GM23248 (cell line): ENCODE measurements at places on chromosomes 16 and 17. TPM values are rescaled to one million over a fixed set of nuclear protein-coding genes. Genes with fewer than 3 reads are reported as not detected.

POLR3E gene
- 20.8 and 27.1 TPM in 2 replicates for total RNA-seq

RHBDL1 gene
- 0.89 and 2.1 TPM in 2 replicates for total RNA-seq

DNA sequence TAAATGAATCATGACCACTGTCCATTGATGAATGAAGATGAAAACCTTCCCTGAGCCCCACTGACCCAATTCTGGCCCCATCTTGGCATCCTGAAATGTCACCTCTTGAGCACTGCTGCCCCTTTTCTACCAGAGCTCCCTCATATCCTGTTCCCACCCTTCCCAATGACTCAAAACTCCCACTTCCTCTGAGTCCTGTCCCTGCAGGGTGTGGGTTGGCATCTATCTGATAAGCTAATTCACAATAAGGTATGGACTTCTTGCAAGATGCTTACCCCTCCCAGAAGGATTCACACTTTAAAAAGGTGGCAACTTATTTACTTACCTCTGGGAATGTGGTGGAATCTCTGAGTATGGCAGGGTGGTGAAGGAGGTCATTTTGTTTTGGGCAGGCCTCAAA lies 13.3 kb upstream of the CSNK2A2 start:
- DNase-seq, result no peak

CCL4 gene
- not detected in 2 replicates for total RNA-seq

EXOC3L1 gene
- total RNA-seq, result not detected in 2 replicates

ZG16B gene
- not detected in 2 replicates for total RNA-seq

GRCh38 chr17:17055286-17056155 lies 13.3 kb downstream of the MPRIP start:
- peak; percentile 68 for DNase-seq

DNA sequence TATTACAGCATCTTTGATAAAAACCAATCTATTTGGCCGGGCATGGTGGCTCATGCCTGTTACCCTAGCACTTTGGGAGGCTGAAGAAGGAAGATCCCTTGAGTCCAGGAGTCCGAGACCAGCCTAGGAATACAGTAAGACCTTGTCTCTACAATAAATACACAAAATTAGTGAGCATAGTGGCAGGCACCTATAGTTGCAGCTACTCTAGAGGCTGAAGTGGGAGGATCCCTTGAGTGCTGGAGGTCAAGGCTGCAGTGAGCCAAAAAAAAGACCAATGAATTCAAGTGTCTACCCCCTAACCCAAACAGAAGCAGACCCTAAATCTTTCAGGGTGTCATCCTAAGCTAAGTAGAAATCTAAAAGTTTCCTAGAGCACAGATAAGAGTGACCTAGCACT lies 7.3 kb upstream of the MEIOC start:
- no peak for DNase-seq

DNA sequence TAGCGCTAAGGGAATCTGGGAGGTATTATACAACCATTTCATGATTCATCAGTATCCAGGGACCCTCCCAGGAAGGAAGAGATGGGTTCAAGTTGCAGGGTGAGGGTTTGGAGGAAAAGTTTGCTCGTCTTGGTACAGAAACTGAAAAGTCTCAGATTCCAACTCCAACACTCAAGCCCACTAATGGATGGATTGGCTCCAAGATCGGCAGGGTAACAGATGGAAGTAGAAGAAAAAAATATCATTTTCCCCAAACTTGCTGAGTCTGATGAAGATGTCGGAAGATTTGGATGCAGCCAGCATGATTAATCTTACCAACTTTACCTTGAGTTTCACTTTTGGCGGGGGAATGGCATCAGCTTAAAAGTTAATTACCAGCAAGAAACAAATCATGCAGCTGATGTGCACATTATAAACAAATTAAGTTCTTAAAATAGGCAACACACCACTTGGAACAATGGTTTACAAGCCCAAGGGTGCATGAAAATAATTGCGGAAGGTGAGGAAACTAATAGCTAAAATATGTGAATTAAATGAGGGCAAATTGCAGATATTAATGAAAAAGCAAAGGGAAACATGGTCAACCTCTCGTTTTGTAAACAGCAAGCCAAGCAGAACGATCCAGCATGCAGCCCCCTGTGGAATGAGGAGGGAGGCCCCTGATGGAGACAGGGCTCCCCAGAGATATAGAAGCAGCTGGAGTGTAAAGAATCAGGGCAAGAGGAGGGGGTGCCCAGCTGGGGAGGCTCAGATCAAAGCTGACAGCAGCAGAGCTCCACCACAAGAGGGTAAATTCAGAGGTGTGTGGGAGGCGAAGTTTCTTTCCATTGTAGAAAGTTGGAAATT lies 44.1 kb upstream of the GRIN2A start:
- no peak for DNase-seq

DNA sequence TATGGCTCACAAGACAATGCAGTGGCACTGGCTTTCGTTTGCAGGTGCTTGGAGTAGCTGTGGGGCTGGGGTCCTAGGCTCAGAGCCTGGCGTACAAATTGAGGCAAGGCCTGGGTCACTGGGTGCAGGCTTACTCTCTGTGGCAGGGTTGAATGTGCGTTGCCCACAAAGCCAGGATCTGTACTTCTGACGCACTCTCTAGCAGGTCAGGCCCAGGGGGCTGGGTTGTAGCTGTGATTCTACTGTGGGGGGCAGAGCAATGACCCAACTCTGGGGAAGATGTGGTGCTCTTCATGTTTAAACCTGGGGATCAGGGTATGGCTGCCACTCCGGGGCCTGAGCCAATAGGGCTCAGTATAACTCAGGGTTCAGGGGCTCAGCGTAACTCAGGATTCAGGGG lies 6.4 kb upstream of the PRSS21 start:
- DNase-seq, result no peak

- peak; percentile 99 for DNase-seq
These were observed 336.4 kb downstream of the SEC14L1 start for GRCh38 chr17:77476931-77477805.

CSHL1 gene
- total RNA-seq, result not detected in 2 replicates

- DNase-seq, result no peak
These were observed 6.1 kb upstream of the G6PC1 start for GRCh38 chr17:42894283-42895184.

DNA sequence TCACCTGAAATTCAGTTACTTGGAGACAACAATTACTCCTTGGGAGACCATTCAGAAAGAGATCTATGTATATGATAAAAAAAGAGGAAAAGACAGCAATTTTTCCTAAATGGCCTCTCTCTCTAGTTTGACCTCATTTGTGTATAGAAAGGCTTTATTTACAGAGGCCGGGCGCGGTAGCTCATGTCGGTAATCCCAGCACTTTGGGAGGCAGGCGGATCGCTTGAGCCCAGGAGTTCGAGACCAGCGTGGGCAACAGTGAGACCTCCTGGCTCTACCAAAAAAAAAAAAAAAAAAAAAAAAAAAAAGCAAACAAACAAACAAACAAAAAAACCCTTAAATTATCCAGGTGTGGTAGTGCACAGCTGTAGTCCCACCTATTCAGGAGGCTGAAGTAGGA lies 20.7 kb downstream of the GRB2 start:
- DNase-seq, result no peak

PRSS22 gene
- not detected in 2 replicates for total RNA-seq

DNA sequence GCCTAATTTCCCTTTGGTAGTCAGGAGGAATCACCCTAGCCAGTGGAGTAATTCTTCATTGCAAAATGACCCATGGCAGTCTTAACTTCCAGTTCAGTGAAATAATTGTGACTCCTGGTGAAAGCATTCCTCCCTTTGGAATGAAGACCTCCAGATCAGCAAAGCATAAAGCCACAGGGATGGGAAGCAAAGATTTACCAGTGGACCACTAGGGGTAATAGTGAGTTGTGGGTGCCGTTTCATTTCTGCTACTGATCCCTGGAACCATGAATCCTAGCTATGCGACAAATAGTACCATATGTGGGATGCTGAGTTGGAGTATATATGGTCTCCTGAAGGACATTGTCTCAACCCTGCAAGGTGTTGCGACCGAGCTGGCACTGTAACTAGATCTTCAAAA lies 13.7 kb downstream of the DYNLL2 start:
- no peak for DNase-seq

LPO gene
- not detected in 2 replicates for total RNA-seq

- no peak for DNase-seq
These were observed 95.9 kb downstream of the KPNA2 start for GRCh38 chr17:68131456-68131855.

GRCh38 chr16:15482068-15482747 lies 47.8 kb downstream of the BMERB1 start:
- peak; percentile 98 for DNase-seq

DNA sequence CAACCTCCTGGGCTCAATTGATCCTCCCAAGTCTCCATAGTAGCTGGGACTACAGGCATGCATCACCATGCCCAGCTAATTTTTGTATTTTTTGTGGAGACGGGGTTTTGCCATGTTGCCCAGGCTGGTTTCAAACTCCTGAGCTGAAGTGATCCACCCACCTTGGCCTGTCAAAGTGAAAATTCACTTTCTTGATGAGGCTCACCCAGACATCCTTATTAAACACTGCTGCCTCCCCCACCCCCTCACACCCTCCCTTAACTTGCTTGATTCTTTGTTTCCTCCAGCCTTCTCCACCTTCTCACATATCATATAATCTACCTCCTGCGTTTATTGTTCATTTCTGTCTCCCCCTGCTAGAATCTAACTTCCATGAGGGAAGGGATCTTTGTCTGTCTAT lies 46.0 kb upstream of the TEX2 start:
- no peak for DNase-seq

HES7 gene
- not detected in 2 replicates for total RNA-seq

GRCh38 chr16:86671486-86672178 lies 93.3 kb downstream of the FOXL1 start:
- no peak for DNase-seq

PEMT gene
- 53.0 and 62.0 TPM in 2 replicates for total RNA-seq

WFDC1 gene
- total RNA-seq, result 0.13 and 0.76 TPM in 2 replicates

DNA sequence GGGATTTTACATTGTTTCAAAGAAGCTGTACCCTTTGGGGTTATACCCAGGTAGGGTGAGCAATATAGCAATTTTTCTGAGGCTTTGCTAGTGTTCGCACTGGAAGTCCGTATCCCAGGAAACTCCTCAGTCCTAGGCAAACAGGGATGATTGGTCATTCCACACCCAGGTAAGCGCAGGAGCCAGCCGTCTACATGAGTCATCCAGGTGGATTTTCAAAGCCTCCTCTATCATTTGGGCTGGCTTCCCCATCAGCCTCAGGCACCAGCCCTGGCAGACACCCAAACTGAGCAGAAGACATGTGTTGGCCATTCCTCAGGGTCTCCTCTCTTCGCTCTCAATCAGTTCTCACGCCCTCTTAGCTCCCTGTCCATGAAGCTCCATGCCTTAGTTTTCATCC lies 135.6 kb downstream of the AIPL1 start:
- no peak for DNase-seq

DNA sequence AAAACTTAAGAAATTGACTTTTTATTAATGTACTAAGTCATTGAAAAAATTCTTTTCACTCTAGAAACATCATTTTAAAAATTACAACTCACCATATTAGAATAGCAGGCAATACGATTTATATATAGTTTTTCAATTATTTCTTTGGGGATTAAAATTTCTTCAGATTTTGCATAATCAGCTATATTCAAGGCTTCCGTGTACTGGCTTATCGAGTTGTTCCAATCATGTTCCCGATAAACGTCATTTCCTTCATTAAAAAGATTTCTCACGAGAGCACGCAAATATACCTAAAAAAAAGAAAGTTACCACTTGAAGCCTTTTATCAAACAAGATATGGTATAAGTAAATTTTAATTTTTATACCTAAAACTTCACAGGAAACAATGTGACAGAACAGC lies 18.0 kb downstream of the ZC3H7A start:
- no peak for DNase-seq

DNA sequence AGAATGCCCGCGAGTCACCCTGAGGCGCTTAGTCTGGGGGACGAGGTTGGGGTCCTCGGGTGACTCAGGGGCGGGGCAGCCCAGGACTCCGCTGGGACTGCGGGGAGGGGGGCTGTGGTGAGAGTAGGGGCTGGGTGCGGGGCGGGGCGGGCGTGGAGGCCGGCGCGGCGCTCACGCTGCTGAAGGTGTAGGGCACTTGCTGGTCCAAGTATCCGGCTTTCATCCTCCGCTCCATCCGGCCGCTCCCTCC lies 832 bp downstream of the ETV4 start:
- peak; percentile 55 for DNase-seq

- no peak for DNase-seq
These were observed 219.7 kb upstream of the CDH5 start for GRCh38 chr16:66146798-66147197.

GRCh38 chr16:87864331-87864989 lies 4.8 kb downstream of the SLC7A5 start:
- peak; percentile 49 for DNase-seq

GRCh38 chr16:83971165-83972130 lies 3.4 kb downstream of the NECAB2 start:
- peak; percentile 16 for DNase-seq

DNA sequence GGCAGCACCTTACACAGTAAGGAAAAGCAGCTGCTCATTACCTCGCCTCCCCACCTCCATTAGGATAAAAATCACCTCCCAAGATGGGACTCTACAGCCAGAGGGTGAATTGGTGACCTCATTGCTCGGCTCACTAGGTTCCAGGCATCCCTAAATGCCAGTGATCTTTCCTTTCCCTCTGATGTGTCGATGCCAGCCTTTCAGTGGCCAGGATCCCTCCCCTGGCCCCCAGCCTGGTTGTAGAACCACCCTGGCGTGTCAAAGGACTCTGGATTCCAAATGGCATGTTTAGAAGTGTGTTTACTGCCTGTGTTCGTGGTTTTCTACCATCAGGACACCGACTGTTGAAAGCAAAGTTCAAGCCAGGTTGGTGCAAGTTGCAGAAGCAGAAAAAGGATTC lies 72.1 kb upstream of the LYRM9 start:
- no peak for DNase-seq

PITPNM3 gene
- 12.8 and 13.7 TPM in 2 replicates for total RNA-seq

GRCh38 chr16:80034948-80035663 lies 434.6 kb upstream of the MAF start:
- no peak for DNase-seq

GRCh38 chr17:59641799-59642484 lies 22.2 kb downstream of the CLTC start:
- DNase-seq, result no peak

DNA sequence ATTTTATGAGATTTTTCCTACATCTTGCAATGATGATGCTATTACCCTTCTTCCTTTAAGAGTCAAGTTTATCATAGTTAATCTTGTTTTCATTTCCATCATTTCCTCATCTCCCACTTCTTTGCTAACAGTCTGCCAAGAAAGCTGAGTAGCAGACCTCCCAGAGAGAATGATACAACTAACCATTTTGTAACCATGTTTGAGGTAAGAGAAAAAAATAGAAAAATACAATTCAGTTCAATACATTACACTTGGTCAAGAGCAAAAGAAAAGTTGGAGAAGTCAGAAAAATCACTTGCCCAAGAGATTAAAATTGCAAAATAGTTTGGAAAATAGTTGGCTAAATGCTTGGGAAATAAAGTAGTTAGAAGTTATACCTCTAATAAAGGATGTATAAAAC lies 154.4 kb downstream of the ABCA8 start:
- DNase-seq, result peak; percentile 42

DNA sequence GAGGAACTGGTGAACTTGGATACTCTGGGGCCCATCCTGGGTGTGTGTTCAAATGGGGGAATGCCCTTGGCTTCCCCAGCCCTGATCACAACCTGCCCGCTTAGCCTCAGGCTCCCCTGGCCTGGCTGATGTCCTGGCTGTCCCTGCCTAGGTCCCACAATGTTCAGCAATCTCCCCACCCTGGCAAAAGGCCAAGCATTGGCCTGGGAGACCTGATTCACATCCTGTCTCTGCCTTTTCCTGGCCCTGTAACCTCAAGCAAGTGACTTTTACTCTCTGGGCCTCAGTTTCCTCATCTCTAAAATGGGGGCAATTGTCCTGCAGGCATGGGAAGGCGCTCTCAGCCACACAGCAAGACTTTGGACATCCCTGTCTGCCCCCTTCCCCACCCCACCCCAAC lies 14.4 kb downstream of the CPNE2 start:
- no peak for DNase-seq

GRCh38 chr17:51144266-51145022 lies 8.9 kb upstream of the NME1 start:
- DNase-seq, result no peak
